ENCODE measurements at places on chromosomes 4 and X.

DNA sequence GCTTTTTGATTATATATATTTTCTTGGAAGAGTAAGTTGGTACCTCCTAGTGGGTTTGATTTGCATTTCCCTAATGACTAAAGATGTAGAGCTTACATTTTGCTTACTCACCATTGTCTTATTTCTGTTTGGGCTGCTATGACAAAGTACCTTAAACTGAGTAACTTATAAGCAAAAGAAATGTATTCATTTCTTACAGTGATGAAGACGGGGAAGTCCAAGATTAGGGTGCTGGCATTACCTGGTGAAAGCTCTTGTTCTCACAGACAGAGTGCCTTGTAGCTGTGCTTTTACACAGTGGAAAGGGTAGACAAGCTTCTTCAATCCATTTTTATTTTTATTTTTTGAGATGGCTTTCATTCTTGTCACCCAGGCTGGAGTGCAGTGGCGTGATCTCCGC lies 229.2 kb upstream of the AGA start:
- no peak for DNase-seq

- DNase-seq: no peak
Measured at GRCh38 chrX:97252111-97252510, 368.4 kb downstream of the RPA4 start.

GRCh38 chr4:90943311-90943710 lies 816.1 kb downstream of the CCSER1 start:
- no peak for DNase-seq

GRCh38 chr4:123338715-123339114 lies 57.9 kb upstream of the SPRY1 start:
- DNase-seq: no peak

DNA sequence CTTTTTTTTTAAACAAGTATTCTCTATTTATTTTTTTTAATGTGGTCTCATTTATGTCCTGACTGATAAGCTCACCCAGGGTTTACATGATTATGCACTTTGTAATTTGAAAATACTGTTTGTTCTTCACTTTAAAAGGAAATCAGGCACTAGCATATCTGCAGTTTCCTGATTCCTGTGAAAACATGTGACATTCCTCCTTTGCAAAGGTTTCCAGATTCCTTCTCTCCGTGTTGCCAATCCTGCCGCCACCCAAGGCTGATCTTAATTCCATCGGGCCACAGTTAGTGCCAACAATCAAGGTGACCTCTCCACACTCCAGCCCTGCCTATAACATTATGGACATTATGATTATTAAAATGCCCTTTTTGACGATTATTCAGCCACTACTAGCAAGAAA lies 225.4 kb downstream of the PCDH7 start:
- no peak for DNase-seq

- DNase-seq: no peak
Measured at GRCh38 chrX:99800016-99800415, 610.1 kb downstream of the PCDH19 start.
